CD8-positive, alpha-beta memory T cell (primary cell): ENCODE measurements at places on chromosomes 6 and 20. TPM values are rescaled to one million over a fixed set of nuclear protein-coding genes. Genes with fewer than 3 reads are reported as not detected.

EYA4 gene
- not detected for total RNA-seq

C2 gene
- total RNA-seq = 0.73 TPM

PAX1 gene
- not detected for total RNA-seq

SSTR4 gene
- total RNA-seq = not detected

TNNC2 gene
- not detected for total RNA-seq

TRIM15 gene
- not detected for total RNA-seq

ZC3H12D gene
- 84.5 TPM for total RNA-seq

ZNF341 gene
- total RNA-seq = 5.0 TPM

CLPSL1 gene
- not detected for total RNA-seq

UST gene
- total RNA-seq = 7.8 TPM

SLC2A10 gene
- total RNA-seq = not detected

NCOA5 gene
- total RNA-seq = 34.9 TPM

GRCh38 chr20:47663354-47664067, 121.8 kb downstream of the SULF2 start:
- H3K36me3 ChIP-seq = no peaks in the 10 kb centered on the region
- peak; percentile 59 for DNase-seq
- H3K27ac ChIP-seq = no peak overlapping the region
- no peak overlapping the region for H3K4me3 ChIP-seq
- H3K4me1 ChIP-seq = peaks cover 7% of the 10 kb centered on the region

DNA sequence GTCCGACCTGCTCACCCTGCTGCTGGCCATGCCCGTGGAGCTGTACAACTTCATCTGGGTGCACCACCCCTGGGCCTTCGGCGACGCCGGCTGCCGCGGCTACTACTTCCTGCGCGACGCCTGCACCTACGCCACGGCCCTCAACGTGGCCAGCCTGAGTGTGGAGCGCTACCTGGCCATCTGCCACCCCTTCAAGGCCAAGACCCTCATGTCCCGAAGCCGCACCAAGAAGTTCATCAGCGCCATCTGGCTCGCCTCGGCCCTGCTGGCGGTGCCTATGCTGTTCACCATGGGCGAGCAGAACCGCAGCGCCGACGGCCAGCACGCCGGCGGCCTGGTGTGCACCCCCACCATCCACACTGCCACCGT, 885 bp downstream of the NTSR1 start:
- no peaks in the 10 kb centered on the region for H3K36me3 ChIP-seq
- peaks cover 5% of the 10 kb centered on the region for H3K4me1 ChIP-seq
- DNase-seq = no peak
- peaks cover 8% of the 10 kb centered on the region for H3K27me3 ChIP-seq
- no peak overlapping the region for H3K27ac ChIP-seq

DNA sequence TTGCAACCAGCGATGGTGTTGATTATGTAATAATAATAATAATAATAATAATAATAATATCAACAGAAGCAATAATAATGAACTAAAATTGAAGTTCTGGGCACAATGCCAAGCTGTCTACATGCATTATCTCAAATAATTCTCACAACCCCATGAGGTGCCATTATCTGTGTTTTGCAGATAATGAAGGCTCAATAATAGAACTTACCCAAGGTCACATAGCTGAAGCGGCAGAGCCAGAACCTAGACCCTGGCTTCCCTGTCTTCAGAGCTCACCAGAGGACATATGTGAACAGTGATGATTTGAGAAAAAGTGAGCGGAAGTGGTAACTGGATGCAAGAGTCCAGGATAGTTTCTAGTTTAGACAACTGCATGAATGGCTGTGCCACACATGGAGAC, 91.0 kb downstream of the HIVEP1 start:
- H3K27me3 ChIP-seq = no peaks in the 10 kb centered on the region
- H3K4me1 ChIP-seq = peaks cover 10% of the 10 kb centered on the region
- H3K27ac ChIP-seq = no peak overlapping the region
- H3K36me3 ChIP-seq = no peaks in the 10 kb centered on the region
- H3K4me3 ChIP-seq = no peak overlapping the region
- no peak for DNase-seq

GRCh38 chr6:148770408-148771211, 23.8 kb downstream of the UST start:
- H3K36me3 ChIP-seq = no peaks in the 10 kb centered on the region
- H3K27me3 ChIP-seq = no peaks in the 10 kb centered on the region
- no peak for DNase-seq
- H3K4me3 ChIP-seq = no peak overlapping the region
- H3K27ac ChIP-seq = no peak overlapping the region

- H3K36me3 ChIP-seq = no peaks in the 10 kb centered on the region
- H3K4me1 ChIP-seq = no peaks in the 10 kb centered on the region
- no peak overlapping the region for H3K27ac ChIP-seq
- no peak for DNase-seq
Measured at GRCh38 chr6:154925130-154925529, 70.0 kb upstream of the TIAM2 start.

- no peaks in the 10 kb centered on the region for H3K4me1 ChIP-seq
- DNase-seq = no peak
- no peak overlapping the region for H3K4me3 ChIP-seq
Measured at GRCh38 chr6:112931832-112932231, 584.7 kb downstream of the RFPL4B start.

GRCh38 chr6:1945235-1945832, 300.1 kb downstream of the GMDS start:
- no peak overlapping the region for H3K27ac ChIP-seq
- no peaks in the 10 kb centered on the region for H3K36me3 ChIP-seq
- no peaks in the 10 kb centered on the region for H3K4me1 ChIP-seq
- H3K27me3 ChIP-seq = no peaks in the 10 kb centered on the region
- H3K4me3 ChIP-seq = no peak overlapping the region

DNA sequence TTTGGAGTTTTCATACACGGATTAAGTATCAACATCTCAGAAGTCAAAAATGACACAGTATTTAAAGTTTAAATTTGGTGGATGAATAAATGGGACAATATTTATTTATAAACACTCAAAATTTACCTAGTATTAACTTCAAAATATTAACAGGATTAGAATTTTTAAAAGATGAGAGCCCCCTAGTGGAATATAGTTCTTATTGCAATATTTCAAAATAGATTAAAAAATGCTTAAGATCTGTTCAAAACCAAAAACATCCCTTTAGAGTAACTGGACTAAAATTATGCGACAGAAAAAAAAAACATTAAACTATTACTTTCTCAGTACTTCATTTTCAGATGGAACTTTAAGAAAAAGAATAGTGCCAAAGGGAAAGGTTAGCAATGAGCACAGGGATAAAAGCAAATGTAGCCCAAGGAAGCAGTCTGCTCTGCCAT, 56.6 kb downstream of the SNX14 start:
- DNase-seq = no peak
- no peaks in the 10 kb centered on the region for H3K27me3 ChIP-seq
- H3K4me3 ChIP-seq = no peak overlapping the region
- no peak overlapping the region for H3K27ac ChIP-seq

- peaks cover 18% of the 10 kb centered on the region for H3K27me3 ChIP-seq
- H3K36me3 ChIP-seq = no peaks in the 10 kb centered on the region
- no peak overlapping the region for H3K4me3 ChIP-seq
Measured at GRCh38 chr20:2692886-2693285, 306 bp downstream of the EBF4 start.

DNA sequence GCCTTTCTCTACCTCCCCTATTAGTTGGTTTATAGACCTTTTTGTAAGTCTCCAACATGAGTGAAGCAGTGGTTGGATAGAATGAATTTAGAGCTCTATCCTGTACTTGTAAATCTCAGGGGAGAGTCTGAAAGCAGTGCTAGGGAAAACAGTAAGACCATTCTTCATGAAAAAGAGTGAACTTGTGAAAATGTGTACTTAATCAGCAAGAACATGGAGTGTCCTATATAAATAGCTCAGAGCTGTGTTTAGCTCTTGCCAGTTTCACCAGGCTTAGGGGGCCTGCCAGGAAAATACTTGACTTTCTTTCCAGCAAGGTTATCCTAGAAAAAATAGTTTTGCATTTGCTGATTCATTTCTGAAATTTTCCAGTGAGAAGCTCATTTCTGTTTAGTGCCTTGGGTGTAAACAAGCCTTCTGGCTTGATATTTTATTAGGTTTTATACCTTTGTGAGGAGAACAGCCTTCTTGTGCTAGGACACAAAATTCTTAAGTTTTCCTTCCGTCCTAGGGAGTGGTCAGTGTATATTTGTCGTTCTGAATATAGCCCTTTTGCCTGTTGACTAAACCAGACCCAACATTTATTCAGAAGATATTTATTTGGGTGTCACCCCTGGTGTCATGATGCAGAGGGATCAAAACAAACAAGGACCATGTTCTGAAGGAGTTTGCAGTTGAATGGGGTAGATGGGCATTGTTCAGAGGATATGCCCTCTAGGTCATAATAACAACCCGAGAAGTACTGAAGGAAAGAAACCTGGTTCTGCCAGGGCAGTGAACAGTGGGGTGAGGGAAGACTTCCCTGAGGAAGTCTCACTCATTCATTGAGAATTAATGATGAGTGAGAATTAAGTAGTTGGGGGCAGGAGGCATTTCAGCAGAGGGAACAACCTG, 7.6 kb downstream of the ARFGEF2 start:
- no peak for DNase-seq
- H3K27ac ChIP-seq = no peak overlapping the region
- H3K4me3 ChIP-seq = no peak overlapping the region
- peaks cover 12% of the 10 kb centered on the region for H3K4me1 ChIP-seq
- no peaks in the 10 kb centered on the region for H3K27me3 ChIP-seq
- no peaks in the 10 kb centered on the region for H3K36me3 ChIP-seq

DNA sequence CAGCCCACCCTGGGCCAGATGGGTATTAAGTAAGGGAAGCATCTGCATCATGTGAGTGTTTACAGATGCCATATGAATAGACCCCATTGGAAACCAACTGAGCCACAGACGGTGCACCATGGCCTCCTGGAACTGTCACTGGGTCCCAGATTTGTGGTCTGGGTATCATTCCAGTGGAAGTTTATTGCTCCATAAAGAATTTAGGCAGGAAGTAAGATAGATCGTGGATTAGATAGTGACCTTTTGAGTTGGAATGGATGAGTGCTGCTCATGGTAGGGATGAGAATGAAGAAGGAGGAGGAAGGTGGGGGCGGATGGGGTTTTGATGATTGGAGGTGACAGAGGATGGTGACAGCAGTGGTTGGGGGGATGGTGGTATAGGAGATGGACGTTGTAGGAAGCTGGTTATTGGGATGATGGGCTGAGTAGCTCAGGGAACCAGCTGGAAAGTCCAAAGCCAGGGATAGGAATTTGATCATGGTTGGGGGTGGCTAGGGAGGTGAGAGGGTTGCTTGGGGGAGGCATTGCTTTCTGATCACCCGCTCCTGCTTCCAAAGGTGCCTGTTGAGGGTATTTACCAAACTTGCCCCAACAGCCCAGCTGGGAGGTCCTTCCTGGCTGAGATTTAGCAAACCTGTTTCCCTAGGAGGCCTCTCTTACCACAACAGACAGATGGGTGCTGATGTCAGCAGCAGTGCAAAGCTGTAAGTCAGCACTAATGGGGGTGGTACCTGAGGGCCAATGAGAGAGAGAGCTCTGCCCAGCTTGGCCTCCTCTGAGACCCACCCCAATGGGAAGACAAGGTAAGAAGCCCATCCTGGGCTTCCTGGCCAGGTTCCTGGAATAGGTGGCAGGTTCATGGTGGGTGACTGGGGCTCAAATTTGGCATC, 78.0 kb downstream of the VEGFA start:
- no peak overlapping the region for H3K27ac ChIP-seq
- no peaks in the 10 kb centered on the region for H3K36me3 ChIP-seq
- no peak for DNase-seq
- H3K4me1 ChIP-seq = no peaks in the 10 kb centered on the region
- no peak overlapping the region for H3K4me3 ChIP-seq
- no peaks in the 10 kb centered on the region for H3K27me3 ChIP-seq

DNA sequence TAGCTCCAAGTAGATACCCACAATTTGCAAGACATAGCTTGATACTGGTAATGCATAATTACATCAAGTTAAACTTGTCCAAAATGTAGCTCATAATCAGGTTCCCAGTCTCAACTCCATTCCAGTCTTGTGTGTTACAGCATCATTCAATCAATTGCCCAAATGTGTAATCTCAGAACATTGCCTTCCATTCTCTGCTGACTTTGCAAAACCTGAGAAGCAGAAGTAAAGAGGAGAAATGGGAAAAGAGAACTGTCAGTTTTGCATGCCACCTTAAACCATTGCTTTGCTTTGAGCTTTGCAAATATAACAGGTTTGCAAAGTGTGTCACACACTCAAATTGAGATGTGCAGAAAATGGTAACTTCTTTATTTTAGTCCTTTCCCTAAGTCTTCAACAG, 40.3 kb upstream of the CNKSR3 start:
- H3K4me1 ChIP-seq = no peaks in the 10 kb centered on the region
- no peak overlapping the region for H3K4me3 ChIP-seq
- DNase-seq = no peak
- H3K27me3 ChIP-seq = no peaks in the 10 kb centered on the region

DNA sequence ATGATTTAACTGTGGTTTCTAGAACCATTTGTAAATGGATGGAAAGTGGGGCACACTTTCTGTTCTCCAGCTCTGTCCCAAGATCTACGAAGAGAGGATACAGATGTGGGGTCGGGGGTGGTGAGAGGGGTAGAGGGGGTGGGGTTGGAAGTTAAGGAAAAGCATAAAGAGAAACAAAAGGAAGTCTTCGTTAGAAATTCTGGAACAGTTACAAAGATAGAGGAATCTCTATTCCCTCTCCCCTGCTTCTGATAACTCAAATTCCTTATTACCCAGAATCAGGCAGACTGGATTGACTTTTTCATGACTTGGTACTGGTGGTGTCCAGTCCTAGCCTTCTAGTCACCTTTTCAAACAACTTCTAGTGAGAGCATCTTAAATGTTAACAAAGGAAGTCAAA, 4.9 kb downstream of the GCM1 start:
- H3K27me3 ChIP-seq = peaks cover 3% of the 10 kb centered on the region
- no peak overlapping the region for H3K27ac ChIP-seq
- no peak for DNase-seq

DNA sequence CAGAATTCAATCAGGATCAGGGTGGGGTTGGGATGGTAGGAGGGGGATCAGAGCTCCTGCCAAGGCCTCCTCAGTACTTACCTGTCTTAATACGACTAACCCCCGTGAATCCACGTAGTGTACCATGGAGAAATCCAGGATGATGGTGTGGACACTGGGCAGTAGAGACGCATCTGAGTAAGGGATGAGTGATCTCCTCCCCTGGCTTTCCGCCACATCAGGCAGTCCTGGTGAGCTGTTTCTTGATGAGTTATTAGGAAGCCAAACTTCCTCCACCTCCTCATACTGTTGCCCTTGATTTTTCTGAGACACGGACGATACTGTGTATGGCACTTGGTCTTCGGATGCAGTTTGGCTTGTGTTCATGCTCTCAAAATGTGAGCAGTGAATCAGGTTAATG, 34.2 kb upstream of the SRPK1 start:
- H3K36me3 ChIP-seq = no peaks in the 10 kb centered on the region
- no peaks in the 10 kb centered on the region for H3K27me3 ChIP-seq
- no peak overlapping the region for H3K4me3 ChIP-seq
- no peak for DNase-seq

GRCh38 chr20:43955062-43955749, 40.6 kb downstream of the TOX2 start:
- H3K27me3 ChIP-seq = no peaks in the 10 kb centered on the region
- H3K36me3 ChIP-seq = no peaks in the 10 kb centered on the region
- H3K27ac ChIP-seq = no peak overlapping the region
- H3K4me1 ChIP-seq = peaks cover 83% of the 10 kb centered on the region
- DNase-seq = peak; percentile 44
- peak overlapping the region; percentile 20 for H3K4me3 ChIP-seq

- H3K4me3 ChIP-seq = no peak overlapping the region
- H3K36me3 ChIP-seq = no peaks in the 10 kb centered on the region
- no peak for DNase-seq
- no peak overlapping the region for H3K27ac ChIP-seq
- H3K4me1 ChIP-seq = no peaks in the 10 kb centered on the region
Measured at GRCh38 chr6:28004350-28005151, 47.5 kb downstream of the OR2B6 start.

- H3K4me3 ChIP-seq = no peak overlapping the region
- H3K27me3 ChIP-seq = no peaks in the 10 kb centered on the region
- H3K27ac ChIP-seq = no peak overlapping the region
- no peaks in the 10 kb centered on the region for H3K4me1 ChIP-seq
- DNase-seq = no peak
Measured at GRCh38 chr6:92767101-92767500, 652.3 kb downstream of the EPHA7 start.
